ENCODE measurements at places on chromosomes 13 and 19. TPM values are rescaled to one million over a fixed set of nuclear protein-coding genes. Genes with fewer than 3 reads are reported as not detected.

MUC16 gene
- total RNA-seq, result 0.32 TPM

SLC8A2 gene
- not detected for total RNA-seq

- no peaks in the 10 kb centered on the region for H3K27me3 ChIP-seq
- no peak overlapping the region for H3K27ac ChIP-seq
- no peak overlapping the region for H3K4me3 ChIP-seq
- H3K4me1 ChIP-seq, result peaks cover 9% of the 10 kb centered on the region
These were observed 176.2 kb downstream of the RFC3 start for GRCh38 chr13:33994198-33994597.

- no peaks in the 10 kb centered on the region for H3K27me3 ChIP-seq
- no peak within 1 kb of the TSS for H3K27ac ChIP-seq
- no peaks in the 10 kb centered on the region for H3K36me3 ChIP-seq
- DNase-seq, result no peak
These were observed at the start of gene RUBCNL for GRCh38 chr13:46387064-46387851. Gene RUBCNL (minus strand): TSS chr13:46387252. CDS start chr13:46372475, 14,777 bp downstream.

DNA sequence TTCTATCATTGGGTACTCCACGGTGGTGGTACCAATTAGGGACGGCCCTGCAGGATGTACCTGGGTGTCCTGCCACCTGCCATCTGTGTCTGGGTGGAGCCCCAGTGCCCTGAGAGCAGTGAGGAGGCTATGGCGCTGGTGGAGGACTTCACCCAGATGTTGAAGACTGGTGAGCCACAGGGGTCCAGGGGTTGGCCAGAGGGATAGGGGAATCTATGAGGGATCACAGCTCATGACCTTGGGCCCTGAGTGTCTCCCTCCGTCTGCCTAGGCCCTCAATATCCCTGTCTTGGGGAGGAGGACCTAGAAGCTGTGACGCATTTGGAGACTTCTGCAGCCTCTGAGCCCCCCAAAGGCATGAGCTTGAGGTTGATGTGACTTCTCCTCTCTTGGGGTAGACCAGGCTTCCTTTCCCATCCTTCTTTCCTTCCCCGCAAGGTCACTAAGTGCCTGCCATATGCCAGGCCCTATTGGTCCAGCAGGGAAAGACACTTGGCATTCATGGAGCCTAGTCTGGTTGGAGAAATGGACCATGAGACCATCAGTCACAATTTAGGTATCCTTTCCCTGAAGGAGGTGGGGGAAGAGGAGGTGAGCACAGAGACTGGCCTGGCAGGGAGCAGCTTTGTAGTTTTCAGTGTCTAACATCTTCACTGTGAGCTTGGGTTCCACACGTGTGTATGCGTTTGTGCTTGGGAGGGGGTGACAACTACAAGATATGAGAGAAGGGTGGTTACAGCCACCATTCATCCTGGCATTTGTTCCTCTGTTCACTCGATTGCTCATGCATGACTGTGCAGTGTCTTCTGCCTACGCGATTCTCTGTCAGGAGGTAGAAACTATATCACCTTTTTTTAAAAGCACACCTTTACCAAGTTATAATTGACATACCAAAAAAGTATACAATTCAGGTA is 5.1 kb upstream of the MZF1 start:
- peaks cover 19% of the 10 kb centered on the region for H3K36me3 ChIP-seq
- DNase-seq, result no peak
- no peak overlapping the region for H3K27ac ChIP-seq
- no peaks in the 10 kb centered on the region for H3K27me3 ChIP-seq
- peaks cover 19% of the 10 kb centered on the region for H3K4me1 ChIP-seq
- no peak overlapping the region for H3K4me3 ChIP-seq

STARD13 gene
- 34.6 TPM for total RNA-seq

TLE6 gene
- not detected for total RNA-seq

MYH14 gene
- 8.6 TPM for total RNA-seq

DNA sequence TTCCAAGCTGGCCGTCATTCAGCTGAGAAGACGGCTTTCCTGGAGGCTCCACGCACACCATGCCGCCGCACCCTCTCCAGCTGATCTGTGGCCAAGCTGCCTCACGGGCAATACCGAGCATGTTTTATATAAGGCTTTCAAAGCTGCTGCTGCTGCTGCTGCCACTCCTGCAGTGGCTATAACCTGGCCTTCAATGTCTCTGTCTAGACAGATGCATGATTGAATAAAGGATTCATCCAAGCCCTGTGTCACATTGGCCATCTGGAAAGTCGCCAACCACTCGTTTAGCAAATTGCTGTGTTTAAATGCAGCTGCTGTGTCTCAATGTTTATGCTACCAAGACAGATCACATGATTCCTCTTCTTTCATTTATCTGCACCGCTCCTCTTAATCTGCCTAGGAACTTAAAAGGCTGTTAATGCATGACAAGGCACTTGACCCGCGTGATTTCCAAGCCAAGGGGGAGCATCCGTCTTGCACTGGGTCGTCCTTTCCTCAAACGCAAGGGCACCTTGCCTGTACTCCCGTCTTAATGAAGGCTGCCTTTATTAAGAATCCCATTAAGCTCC is 114.3 kb downstream of the TEX26 start:
- peak; percentile 51 for DNase-seq
- no peak overlapping the region for H3K27ac ChIP-seq
- no peaks in the 10 kb centered on the region for H3K36me3 ChIP-seq
- H3K4me3 ChIP-seq, result no peak overlapping the region
- H3K27me3 ChIP-seq, result no peaks in the 10 kb centered on the region

ZNF681 gene
- 1.9 TPM for total RNA-seq

- H3K4me3 ChIP-seq, result no peak overlapping the region
- H3K27me3 ChIP-seq, result no peaks in the 10 kb centered on the region
- DNase-seq, result no peak
- H3K4me1 ChIP-seq, result no peaks in the 10 kb centered on the region
- H3K27ac ChIP-seq, result no peak overlapping the region
These were observed 7.9 kb upstream of the FBXL3 start for GRCh38 chr13:77034881-77035280.

GRCh38 chr13:99228737-99229691 is 28.4 kb downstream of the UBAC2 start:
- H3K36me3 ChIP-seq, result no peaks in the 10 kb centered on the region
- H3K27ac ChIP-seq, result no peak overlapping the region
- H3K4me1 ChIP-seq, result no peaks in the 10 kb centered on the region
- no peak for DNase-seq
- H3K27me3 ChIP-seq, result no peaks in the 10 kb centered on the region
- H3K4me3 ChIP-seq, result no peak overlapping the region

- H3K4me3 ChIP-seq, result no peak overlapping the region
- no peaks in the 10 kb centered on the region for H3K27me3 ChIP-seq
- no peaks in the 10 kb centered on the region for H3K4me1 ChIP-seq
- H3K27ac ChIP-seq, result no peak overlapping the region
These were observed 18.9 kb upstream of the TFDP1 start for GRCh38 chr13:113565526-113566226.

NCAN gene
- not detected for total RNA-seq

GRCh38 chr13:114258589-114258988 is 22.8 kb upstream of the UPF3A start:
- no peak overlapping the region for H3K4me3 ChIP-seq
- no peaks in the 10 kb centered on the region for H3K4me1 ChIP-seq

DNA sequence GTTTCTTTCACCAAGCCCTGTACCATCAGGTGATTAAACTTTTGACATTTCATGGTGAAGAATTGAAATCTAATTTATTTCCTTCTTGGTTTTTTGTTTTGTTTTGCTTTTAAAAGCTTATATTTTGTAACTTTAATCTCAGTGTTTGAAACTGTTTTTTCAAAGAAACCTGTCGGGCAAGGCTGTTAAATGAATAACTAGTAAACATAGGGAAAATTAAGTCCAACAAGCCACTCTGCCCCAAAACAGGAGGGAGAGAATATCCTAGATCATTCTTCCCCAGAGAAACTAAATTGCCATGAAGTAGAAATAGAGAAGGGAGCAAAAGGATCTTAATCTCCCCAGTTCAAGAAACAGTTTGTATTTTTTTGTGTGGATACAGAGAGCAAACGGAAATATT is 98.2 kb downstream of the FREM2 start:
- no peak overlapping the region for H3K27ac ChIP-seq
- H3K27me3 ChIP-seq, result no peaks in the 10 kb centered on the region
- no peaks in the 10 kb centered on the region for H3K36me3 ChIP-seq

- no peaks in the 10 kb centered on the region for H3K36me3 ChIP-seq
- peaks cover 6% of the 10 kb centered on the region for H3K4me1 ChIP-seq
- H3K27ac ChIP-seq, result no peak overlapping the region
- no peak overlapping the region for H3K4me3 ChIP-seq
These were observed 58.1 kb upstream of the SCEL start for GRCh38 chr13:77477299-77477848.

DNA sequence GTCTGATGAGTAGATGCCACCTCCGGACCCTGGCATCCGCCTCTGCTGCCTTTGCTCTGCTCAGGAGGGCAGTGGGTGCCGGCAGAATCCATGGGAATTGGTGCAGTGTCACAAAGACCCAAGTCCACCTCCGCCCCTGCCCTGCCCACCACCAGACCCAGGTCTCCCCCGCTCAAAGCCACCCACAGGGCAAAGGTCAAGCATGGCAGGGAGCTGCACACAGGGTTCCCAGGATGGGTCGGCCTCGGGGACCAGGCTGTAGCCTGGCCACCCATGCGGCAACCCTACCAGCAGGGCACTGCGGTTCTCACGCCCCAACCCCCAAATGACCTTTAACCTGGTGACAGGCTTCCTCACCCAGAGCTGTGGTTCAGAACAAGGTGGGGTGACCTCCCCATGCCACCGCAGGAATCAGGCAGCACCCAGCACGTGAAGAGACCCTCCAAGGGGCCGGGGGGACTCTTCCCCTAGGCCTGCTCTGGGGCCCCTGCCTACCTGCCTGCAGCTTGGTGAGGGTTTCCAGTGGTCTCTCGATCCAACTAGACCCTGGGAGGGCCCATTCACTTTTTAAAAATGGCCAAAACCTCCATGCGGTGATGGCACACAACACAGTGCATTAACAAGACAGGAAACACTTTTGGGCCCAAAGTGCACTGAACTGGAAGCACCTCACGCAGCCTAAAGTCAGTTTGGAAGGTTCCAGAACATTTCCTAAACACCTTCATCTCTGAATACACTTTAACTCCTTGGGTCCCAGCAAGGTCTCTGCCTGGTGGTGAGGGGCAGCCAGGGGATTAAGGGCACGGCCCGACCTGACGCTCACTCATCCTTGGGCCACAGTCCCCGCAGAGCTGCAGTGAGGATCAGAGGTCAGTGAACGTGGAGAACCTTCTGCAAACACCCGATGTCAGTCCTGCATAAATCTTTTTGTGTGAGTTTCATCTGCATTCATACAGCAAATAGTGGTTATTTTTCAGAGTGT is 11.0 kb downstream of the GAS6 start:
- H3K4me3 ChIP-seq, result no peak overlapping the region
- H3K27ac ChIP-seq, result peak overlapping the region; percentile 34
- DNase-seq, result no peak
- H3K36me3 ChIP-seq, result no peaks in the 10 kb centered on the region

DNA sequence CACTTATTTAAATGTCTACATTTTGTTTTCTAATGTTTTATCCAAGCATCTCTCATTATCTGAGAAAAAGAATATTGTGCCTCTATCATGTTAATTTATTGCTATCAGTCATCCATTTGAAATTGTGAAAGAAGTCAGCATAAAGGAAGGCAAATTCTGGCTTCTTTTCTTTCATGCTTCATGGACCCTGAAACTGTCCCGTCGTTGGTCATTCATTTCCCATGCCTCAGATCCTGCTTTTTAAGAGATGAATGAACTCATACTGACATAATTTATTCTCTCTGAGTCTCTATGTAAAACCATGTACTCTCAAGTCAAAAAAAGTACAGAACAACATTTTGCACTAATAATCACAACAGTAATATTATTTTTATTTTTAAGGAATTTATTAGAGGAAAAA is 2512.0 kb downstream of the PCDH9 start:
- no peaks in the 10 kb centered on the region for H3K36me3 ChIP-seq
- no peaks in the 10 kb centered on the region for H3K27me3 ChIP-seq
- DNase-seq, result no peak
- no peaks in the 10 kb centered on the region for H3K4me1 ChIP-seq

- no peaks in the 10 kb centered on the region for H3K4me1 ChIP-seq
- no peak overlapping the region for H3K27ac ChIP-seq
- no peaks in the 10 kb centered on the region for H3K36me3 ChIP-seq
- H3K27me3 ChIP-seq, result no peaks in the 10 kb centered on the region
- no peak overlapping the region for H3K4me3 ChIP-seq
These were observed 5.2 kb upstream of the CDC16 start for GRCh38 chr13:114229506-114229905.

DNA sequence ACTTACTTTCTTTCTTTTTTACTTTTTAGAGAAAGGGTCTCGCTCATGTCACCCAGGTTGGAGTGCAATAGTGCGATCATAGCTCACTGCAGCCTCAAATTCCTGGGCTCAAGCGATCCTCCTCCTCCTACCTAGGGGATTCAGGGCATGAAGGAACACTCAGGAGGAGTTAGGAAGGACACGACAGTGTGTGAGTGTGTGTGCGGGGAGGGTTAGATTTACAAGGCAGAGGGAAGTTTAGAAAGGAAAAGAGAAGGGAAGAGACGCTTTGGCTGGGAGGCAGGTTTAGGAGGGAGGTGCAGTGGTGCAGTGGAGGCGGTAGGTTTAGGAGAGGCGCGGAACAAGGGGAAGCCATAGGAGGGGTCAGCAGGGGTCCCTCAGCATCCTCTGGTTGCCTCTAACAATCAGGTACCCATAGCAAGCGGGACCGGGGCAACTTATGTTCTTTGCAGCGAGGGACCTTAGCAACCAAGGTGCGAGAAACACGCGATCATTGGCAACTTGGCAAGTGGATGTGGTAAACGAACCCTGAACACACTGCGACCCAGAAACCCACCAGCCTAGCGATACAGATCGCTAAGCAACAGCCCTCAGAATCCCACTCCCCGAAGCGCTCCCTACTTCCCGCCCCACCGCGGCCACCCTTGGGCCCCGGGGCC is 501 bp downstream of the SIRT2 start:
- H3K4me1 ChIP-seq, result peaks cover 20% of the 10 kb centered on the region
- no peaks in the 10 kb centered on the region for H3K27me3 ChIP-seq
- no peaks in the 10 kb centered on the region for H3K36me3 ChIP-seq
- peak overlapping the region; percentile 89 for H3K4me3 ChIP-seq
- peak overlapping the region; percentile 94 for H3K27ac ChIP-seq

DNA sequence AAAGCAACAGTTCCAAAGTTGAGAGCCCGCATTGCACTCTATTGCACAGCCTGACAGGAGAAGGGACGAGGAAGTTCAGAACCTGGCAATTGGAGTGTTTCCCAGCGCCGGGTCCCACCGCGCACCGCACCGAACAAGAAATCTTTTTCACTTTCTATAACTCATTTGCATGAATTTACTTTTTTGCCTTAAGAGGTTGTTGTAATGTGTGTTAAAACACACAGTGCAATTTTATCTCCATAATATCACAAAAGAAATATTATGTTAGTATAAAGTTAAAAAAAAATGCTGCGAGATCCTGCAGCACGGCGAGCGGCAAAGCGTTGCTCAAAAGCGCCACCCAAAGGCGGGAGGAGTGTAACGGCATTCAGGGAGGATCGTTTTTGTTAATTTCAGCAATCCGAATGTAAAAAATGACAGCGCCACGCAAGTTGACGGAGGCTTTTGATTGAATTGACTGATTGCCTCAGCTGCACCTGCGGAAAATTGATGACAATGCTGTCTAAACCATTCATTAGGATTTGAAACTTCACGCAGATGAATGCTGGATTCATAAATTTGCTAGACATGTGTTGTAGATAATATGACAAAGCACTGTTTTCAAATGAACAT is 303.6 kb upstream of the ZNF507 start:
- H3K27ac ChIP-seq, result no peak overlapping the region
- no peak for DNase-seq
- H3K4me1 ChIP-seq, result no peaks in the 10 kb centered on the region
- no peaks in the 10 kb centered on the region for H3K27me3 ChIP-seq
- no peak overlapping the region for H3K4me3 ChIP-seq

PRODH2 gene
- total RNA-seq, result not detected

TEAD2 gene
- 51.4 TPM for total RNA-seq
